Vagina (tissue), 2 donors: ENCODE measurements at places on chromosomes 11 and 22.
A peak's percentile ranks its signal among the peaks of the same experiment; 100 is the strongest.

GRCh38 chr11:86214710-86215109 lies 29.8 kb upstream of the EED start:
- no peaks in the 10 kb centered on the region for H3K27me3 ChIP-seq
- no peak overlapping the region for H3K4me3 ChIP-seq
- no peaks in the 10 kb centered on the region for H3K36me3 ChIP-seq
- no peak overlapping the region for H3K27ac ChIP-seq
- peaks cover 11% of the 10 kb centered on the region for H3K4me1 ChIP-seq

DNA sequence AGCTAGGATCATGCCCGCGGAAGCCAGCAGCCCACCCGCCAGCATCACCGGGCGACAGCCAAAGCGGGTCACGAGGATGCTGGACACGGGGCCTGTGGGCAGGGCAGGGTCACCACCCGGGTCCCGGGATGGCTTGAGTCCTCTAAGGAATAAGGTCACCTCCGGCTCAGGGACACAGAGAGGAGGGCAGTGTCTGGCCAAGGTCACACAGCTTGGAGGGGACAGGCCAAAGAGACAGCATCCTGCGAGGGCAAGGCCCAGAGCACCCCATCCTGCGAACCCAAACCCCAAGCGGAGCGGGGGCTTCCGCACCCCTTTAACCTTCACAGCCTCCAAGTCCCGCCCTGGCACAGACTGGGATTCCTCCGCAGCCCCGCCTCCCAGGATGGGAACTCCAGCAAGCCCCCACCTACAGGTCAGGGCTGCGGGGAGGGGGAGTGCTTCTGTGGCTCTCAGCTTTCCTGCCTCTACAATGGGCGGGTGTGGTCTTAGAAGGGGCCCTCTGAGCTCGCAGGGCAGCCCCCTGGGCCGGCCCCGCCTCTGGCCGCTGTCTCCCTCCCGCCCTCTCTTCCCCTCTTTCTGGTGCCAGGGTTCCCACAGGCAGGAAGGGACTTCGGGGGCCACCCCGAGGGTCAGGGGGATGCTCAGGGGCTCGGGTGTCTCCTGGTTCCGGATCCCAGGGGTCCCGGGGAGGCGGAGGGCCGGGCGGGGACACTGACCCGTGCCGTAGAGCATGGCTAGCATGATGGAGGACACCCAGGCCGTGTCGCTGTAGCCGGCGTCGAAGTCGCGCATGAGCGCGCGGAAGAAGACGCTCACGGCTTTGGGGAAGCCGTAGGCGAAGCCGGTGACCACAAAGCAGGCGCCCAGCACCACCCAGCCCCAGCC lies 1.8 kb downstream of the SLC16A8 start:
- H3K27me3 ChIP-seq: no peaks in the 10 kb centered on the region
- no peak overlapping the region for H3K27ac ChIP-seq

DNA sequence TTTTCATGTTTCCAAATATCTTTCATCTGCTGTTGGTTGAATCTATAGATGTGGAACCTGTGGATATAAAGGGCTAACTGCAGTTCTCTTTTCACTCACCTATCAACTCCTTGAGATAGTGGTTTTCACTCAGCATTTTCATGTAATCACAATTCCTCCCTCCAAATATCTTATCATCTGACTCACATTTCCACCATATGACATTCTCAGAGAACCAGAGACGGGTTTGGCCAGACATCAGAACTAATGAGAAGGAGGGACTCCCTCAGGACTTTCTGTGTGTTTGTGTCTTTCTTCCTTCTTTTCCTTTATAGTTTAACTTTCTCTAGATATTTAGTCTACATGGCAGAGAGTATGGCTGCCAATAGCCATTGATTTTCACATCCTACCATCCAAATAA lies 134.8 kb upstream of the DDI1 start:
- H3K4me3 ChIP-seq: no peak overlapping the region
- H3K27ac ChIP-seq: no peak overlapping the region
- no peak for DNase-seq
- no peaks in the 10 kb centered on the region for H3K36me3 ChIP-seq
- H3K27me3 ChIP-seq: no peaks in the 10 kb centered on the region
- H3K4me1 ChIP-seq: peaks cover 6% of the 10 kb centered on the region

- H3K27me3 ChIP-seq: no peaks in the 10 kb centered on the region
- H3K4me3 ChIP-seq: no peak overlapping the region
- DNase-seq: no peak
- H3K4me1 ChIP-seq: no peaks in the 10 kb centered on the region
These were observed 12.7 kb upstream of the ISX start for GRCh38 chr22:35053060-35053835.

DNA sequence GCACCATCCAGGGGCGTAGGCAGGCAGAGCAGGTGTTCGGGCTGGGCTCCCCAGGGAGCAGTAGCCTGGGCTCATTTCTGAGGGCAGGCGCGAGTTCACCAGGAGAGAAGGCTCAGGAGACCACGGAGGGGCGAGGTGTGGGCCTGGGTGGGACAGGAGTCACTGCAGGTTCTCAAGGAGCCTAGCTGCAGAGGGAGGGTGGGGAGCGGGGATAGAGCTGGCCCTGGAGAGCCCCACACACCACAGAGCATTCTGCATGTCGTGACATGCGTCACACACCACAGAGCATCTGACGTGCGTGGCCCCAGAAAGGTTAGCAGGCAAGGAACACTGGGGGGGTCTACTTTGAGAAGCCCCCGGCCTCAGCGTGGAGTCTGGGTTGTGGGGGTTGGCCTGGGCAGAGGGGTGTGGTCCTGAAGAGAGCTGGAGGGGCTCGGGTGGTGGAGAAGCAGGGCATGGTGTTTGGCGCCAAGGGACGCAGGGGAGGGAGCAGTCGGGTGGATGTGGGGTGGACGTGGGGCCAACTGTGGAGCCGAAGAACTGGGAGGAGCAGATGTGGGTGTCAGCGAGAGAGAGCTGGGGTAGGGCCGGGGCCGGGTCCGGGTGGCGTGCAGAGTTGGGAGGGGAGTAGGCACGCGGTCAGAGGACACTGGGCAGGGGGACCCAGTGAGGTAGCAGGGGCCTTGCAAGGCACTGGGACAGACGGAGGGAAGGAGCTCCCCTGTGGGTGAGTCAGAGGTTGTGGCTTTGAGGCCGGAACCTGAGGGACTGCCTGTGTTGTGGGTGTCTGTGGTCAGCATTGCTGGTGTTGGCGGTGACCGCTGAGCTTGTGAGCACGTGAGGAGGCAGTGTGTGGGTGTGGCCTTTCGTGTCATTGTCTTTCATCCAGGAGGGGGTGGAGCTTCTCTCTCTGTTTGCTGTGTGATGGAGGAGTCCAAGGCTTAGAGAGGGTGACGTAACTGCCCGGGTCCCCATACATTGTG lies 25.5 kb downstream of the CTTN start:
- H3K4me1 ChIP-seq: no peaks in the 10 kb centered on the region
- H3K36me3 ChIP-seq: peaks cover 69% of the 10 kb centered on the region
- no peaks in the 10 kb centered on the region for H3K27me3 ChIP-seq
- H3K27ac ChIP-seq: no peak overlapping the region
- no peak overlapping the region for H3K4me3 ChIP-seq

- peak overlapping the region; percentile 6 for H3K27ac ChIP-seq
- H3K4me1 ChIP-seq: no peaks in the 10 kb centered on the region
- DNase-seq: no peak
These were observed 23.3 kb upstream of the PPP6R3 start for GRCh38 chr11:68436985-68437926.

DNA sequence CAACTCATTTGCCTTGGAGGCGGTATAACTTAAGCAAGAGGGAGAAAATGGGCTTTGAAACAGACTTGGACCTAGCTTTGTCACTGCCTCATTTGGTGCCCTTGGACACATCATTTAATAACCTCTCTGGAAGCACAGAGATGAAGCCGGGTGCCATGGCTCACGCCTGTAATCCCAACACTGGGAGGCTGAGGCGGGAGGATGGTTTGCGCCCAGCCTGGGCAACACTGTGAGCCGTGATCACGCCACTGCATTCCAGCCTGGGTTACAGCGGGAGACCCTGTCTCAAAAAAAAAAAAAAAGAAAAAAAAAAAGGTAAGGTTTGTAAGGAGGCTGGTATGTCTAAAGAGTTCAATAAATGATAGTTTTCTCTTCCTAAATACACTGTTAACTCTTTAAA lies 806 bp downstream of the COA4 start:
- peak overlapping the region; percentile 75 for H3K27ac ChIP-seq
- no peaks in the 10 kb centered on the region for H3K36me3 ChIP-seq
- H3K27me3 ChIP-seq: no peaks in the 10 kb centered on the region
- H3K4me3 ChIP-seq: peak overlapping the region; percentile 83
- DNase-seq: no peak

DNA sequence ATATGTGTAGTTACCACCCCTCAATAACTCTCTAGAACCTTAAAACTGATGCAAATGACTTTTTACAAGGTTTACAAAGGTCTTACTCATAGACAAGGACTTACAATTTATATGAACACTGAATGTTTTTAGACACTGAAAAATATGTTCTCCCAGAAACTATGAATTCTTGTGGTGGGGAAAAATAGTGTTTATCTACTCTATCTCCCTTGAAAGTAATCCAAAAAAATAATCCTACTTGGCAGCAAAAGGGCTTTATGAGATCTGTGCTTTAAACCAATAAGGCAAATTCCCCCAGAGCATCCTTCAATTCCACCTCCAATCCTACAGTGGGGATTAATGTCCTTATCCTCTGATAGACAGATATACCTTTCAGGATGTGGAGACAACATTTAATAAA lies 1984.1 kb upstream of the RAG2 start:
- no peaks in the 10 kb centered on the region for H3K36me3 ChIP-seq
- H3K4me3 ChIP-seq: no peak overlapping the region

GRCh38 chr11:125903711-125904659 lies at the start of gene DDX25:
TSS of gene DDX25 (plus strand) at chr11:125904508. CDS start at chr11:125904518, 10 bp downstream.
- peak within 1 kb of the TSS; percentile 53 for H3K4me3 ChIP-seq
- peaks cover 7% of the 10 kb centered on the region for H3K27me3 ChIP-seq
- peaks cover 25% of the 10 kb centered on the region for H3K4me1 ChIP-seq
- H3K36me3 ChIP-seq: no peaks in the 10 kb centered on the region

- peaks cover 13% of the 10 kb centered on the region for H3K4me1 ChIP-seq
- H3K36me3 ChIP-seq: no peaks in the 10 kb centered on the region
- H3K4me3 ChIP-seq: no peak overlapping the region
- no peak for DNase-seq
These were observed 160.2 kb downstream of the FAT3 start for GRCh38 chr11:92384802-92385201.

- H3K27me3 ChIP-seq: peaks cover 7% of the 10 kb centered on the region
- H3K4me1 ChIP-seq: peaks cover 10% of the 10 kb centered on the region
- no peak within 1 kb of the TSS for H3K27ac ChIP-seq
- H3K4me3 ChIP-seq: peak within 1 kb of the TSS; percentile 71
- DNase-seq: no peak
These were observed at the start of gene TPBGL for GRCh38 chr11:75240311-75241035. TSS of gene TPBGL (plus strand) at chr11:75240774. CDS start at chr11:75241050, 276 bp downstream.

DNA sequence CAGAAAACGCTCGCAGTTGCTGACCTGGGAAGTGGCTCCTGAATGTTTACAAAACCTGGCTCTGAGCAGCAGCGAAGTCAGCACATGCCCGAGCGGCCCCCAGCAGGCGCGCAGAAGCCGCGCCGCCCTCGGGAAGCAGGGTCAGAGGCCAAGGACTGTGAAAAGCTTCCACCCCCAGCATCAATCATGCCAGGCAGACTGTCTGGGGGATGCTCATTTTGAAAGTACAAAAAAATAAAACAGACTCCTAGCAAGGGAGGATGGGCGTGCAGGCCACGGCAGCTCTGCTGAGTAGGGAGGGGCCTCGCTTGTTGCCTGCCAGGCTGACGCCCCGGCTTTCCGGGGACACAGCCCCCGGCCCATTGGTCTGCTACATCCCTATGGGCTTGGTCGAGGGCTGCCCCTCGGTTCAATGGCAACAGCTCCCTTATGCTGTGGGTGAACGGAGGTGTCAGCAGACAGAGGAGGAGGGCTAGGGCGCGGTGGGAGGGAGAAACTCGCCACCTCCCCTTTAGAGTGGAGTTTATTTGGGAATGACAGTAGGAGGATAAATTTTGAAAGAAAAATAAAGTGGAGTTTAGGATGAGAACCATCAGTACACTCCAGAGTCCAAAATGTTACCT lies 37.7 kb upstream of the GNB1L start:
- no peaks in the 10 kb centered on the region for H3K36me3 ChIP-seq
- peak overlapping the region; percentile 3 for H3K4me3 ChIP-seq
- H3K4me1 ChIP-seq: peaks cover 27% of the 10 kb centered on the region
- no peak for DNase-seq
- H3K27ac ChIP-seq: peak overlapping the region; percentile 84
